HFFc6 (cell line): ENCODE measurements at places on chromosomes 2 and 18.

DNA sequence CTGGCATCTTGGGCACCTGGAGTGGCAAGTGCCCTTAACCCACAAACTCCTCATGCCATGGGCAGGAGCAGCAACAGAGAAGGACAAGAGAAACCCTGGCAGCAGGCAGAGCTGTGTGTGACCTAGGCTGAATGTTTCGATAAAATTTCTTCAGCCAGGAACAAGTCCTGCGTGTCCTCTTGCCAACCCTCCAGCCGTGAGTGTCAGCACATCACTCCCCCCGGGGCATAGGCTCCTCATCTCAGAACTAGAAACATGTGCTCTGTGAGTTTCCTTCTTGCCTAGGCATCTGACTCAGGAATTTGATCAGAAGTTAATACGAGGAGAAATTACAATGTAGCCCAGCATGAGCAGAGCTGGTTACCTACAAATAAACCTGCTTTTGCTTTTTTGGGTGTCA, 2.2 kb downstream of the ABCG8 start:
- no peak overlapping the region for H3K4me3 ChIP-seq
- H3K27me3 ChIP-seq: peaks cover 17% of the 10 kb centered on the region
- H3K36me3 ChIP-seq: no peaks in the 10 kb centered on the region
- no peak for DNase-seq
- no peaks in the 10 kb centered on the region for H3K4me1 ChIP-seq
- H3K27ac ChIP-seq: no peak overlapping the region

DNA sequence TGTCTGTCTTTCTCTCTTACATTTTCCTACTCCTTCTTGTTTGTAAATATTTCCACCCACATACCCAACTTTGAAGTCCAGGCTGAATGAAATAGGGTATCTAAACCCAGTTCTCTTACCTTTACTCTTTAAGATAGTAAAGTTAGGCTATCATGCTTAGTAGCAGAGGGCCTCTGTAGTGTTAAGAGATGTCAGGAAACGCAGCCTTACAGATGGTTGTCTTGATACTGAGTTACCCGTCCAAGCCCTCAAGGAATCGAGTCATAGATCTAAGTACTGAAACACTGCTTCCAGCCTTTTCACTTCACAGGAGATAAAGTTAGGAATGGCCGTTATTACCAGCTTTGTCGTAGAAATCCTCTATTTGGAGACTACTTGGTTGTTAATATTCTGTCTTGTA, 24.3 kb downstream of the MRPS9 start:
- no peaks in the 10 kb centered on the region for H3K27me3 ChIP-seq
- H3K36me3 ChIP-seq: no peaks in the 10 kb centered on the region
- no peak for DNase-seq
- H3K4me1 ChIP-seq: no peaks in the 10 kb centered on the region

- H3K36me3 ChIP-seq: no peaks in the 10 kb centered on the region
- peaks cover 13% of the 10 kb centered on the region for H3K4me1 ChIP-seq
- no peak for DNase-seq
- H3K27ac ChIP-seq: no peak overlapping the region
- H3K4me3 ChIP-seq: no peak overlapping the region
Measured at GRCh38 chr2:196516564-196516963, 123.0 kb upstream of the CCDC150 start.

DNA sequence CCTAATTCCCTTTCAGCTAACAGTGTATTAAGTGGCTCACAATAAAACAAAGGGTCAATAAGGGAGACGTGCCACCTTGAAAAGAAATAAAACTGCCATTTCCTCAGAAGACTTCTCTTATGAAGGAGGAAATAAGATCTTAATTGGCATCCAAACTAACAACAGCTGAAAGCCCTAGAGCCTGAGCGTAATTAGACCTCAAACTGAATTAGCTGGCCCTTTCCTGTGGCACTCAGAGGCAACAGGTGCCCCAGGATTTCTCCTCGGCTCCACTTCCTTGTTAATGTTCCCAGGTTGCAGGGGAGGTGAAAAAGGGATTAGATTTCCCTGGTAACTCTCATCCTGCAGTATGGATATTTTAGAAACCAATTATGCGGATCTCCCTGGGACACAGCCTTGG, 804.3 kb downstream of the DCDC2C start:
- H3K4me1 ChIP-seq: no peaks in the 10 kb centered on the region
- no peak overlapping the region for H3K27ac ChIP-seq
- H3K36me3 ChIP-seq: no peaks in the 10 kb centered on the region
- H3K27me3 ChIP-seq: no peaks in the 10 kb centered on the region
- no peak for DNase-seq
